ENCODE measurements at places on chromosomes 5 and 9.

- no peak for DNase-seq
Measured at GRCh38 chr9:20407013-20407412, 215.3 kb downstream of the MLLT3 start.

DNA sequence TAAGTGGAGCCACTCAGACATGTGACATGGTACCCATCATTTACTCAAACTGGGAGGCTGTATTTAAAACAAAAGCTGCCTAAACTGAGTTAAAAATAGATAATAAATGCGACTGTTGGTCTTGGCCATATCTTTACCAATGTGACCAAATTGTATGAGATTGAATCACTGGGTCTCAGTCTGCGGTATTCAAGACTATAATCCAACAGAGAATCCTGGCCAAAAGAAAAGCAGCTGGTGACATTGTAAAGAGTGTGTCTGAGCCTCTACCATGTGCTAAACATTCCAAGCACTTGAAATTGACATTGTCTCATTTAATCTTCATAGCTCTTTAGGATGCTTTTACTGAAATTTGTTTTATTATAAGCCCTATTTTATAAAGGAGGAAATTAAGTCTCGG, 282.6 kb downstream of the ZNF608 start:
- no peak for DNase-seq

GRCh38 chr5:119383008-119383407, 27.2 kb downstream of the TNFAIP8 start:
- DNase-seq = no peak

GRCh38 chr5:1803192-1803591, 2.0 kb downstream of the NDUFS6 start:
- DNase-seq = no peak

DNA sequence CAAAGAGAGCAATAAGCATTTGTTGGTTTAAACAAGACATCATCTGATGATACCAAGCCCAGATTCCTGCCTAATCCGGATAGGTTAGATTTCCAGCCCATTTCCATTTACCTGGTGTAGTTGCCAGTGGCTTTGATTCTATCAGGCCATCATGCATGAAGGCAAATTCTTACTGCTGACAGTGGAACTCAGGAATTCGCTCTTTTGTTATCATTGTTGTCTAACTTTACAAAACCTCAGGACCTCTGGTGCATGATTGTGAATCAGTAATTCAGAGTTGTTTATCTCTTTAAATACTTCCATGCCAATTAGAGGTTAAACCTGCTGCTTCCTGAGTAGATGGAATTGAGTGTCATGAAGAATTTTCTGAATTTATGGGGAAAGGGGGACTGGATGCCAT, 76.5 kb downstream of the C9orf152 start:
- DNase-seq = no peak

DNA sequence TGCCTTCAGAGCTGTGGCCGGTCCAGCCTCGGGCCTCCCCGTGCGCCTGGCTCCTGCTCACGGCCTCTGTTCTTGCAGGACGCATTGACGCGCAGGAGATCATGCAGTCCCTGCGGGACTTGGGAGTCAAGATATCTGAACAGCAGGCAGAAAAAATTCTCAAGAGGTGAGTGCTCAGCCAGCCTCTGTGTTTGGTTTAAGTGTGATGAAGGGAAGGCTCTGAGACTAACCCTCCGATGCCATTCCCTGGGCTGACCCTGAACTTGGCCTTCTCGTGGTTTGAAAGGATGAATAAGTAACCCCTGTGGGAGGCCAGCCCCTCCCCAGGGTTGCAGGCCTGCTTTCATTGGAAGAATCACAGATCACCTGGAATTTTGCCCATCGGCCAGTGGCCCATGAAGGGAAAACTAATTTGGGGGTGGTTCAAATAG, 26.3 kb downstream of the PTGES2 start:
- no peak for DNase-seq

DNA sequence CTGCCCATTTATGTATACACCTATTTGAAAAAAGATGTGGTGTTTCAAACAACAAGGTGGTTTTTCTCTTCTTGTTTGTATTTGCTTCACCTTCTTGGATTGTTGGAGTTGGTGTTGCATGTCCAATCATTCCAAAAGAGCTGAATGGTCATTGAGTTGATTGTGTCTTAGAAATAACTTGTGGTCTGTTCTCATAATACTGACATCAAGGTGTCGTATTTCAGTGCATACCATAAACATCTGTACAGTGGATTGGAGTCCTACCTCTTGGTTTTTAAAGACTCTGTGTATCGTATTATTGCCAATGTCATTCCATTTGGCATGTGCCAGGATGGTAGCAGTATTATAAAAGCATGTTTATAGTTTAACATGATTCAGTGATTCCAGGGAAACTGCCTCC, 73.2 kb downstream of the TRIO start:
- no peak for DNase-seq

- DNase-seq = no peak
Measured at GRCh38 chr5:156376751-156377150, 49.8 kb downstream of the SGCD start.

DNA sequence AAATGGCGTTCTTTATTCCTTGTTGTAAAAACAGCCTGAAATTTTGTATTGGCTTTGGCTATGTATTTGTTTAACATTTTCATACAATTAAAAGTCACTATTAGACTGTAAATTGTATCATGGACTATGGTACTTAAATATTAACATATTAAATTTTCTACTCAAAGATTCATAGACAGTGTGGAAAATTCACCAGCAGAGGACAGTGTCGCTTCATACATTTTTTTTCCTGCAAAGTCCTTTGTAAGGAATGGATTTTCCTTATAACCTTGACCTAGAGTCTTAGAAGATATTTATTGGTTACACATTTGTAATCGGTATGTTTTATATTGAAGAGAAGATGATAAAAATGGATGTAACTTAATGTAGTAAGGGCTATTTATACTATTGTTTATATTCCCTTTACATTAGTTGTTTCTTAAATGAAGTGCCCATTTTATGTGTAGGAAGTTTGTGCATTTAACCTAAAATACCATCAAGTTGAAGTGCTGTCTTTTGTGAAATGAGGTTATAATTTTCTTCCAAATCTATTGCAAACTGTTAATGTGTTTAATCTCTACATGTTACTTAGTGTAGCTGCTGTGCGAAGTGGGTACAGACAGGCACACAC, 150.1 kb downstream of the KDM4C start:
- no peak for DNase-seq

DNA sequence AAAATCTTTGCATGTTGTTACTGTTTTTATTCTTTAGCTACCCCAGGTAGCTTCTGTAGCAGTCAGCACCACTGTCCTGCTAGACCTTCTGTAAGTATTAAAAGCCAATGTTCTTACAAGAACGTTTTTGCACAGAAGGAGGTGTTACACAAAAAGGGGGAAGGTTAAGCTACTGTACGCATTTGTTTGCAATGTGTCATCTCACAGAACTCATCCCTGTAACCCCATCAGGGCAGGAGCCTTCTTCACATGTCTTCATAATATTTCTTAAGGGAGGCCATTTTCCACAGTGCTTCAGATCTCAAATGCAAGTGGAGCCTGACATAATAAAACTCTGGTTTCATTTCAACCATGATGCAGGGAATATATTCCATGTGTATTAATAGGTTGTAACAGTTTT, 67.9 kb downstream of the OSMR start:
- DNase-seq = no peak

GRCh38 chr5:115531380-115531779, 13.2 kb downstream of the FEM1C start:
- DNase-seq = no peak

DNA sequence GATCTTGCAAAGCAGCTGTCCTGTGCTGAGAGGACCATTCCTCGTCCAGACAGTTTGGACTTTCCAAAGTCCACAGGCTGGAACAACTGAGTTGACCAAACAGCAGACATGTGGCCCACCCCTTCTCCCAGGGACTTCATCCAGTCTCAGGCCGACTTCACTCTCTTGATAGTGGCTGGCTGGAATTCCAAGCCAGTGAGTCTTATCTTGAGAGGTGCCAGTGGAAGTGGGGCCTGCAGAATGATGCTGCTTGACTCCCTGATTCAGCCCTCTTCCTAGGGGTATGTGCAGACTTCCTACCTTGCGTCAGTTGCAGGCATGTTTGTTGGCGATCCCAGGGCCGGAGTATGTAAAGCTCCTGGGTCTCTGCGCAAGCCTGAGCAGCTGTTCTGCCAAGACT, 131.4 kb upstream of the TSLP start:
- DNase-seq = no peak

DNA sequence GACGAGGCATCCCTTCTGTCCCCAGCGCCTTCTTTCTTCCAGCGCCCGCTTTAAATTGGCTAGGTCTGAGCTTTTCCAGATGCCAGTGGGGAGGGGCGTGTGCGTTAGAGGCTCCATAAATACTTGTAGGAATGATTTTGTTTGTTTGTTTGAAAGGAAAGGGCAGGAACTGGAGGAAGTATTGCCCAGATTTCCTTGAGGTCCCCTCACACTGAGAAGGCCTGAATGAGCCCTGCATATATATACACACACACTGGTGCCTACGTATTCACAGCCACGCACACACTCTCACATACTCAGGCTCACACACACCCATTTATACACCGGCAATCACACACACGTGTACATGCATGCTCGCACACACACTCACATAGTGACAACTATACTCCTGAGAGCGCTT, 1.0 kb upstream of the SLIT3 start:
- DNase-seq = no peak

- no peak for DNase-seq
Measured at GRCh38 chr5:43245724-43246385, 53.8 kb downstream of the NIM1K start.

DNA sequence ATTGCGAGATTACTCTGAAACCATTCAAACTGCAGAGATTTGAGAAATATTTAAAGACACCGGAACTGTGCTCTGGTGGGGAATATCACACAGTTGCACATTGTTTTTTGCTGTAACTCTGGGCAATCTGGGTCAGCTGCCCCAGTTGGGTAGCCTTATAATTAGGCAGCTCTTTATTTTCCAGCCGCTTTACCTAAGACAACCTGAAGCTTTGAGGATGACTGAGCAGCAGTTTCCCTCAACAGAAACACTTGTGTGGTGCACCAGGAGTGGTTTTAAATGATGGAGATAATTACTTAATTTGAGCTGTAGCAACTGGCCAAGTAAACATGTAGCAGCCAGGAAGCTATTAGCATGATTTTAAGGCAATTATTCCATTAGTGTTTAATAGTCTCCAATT, 2.9 kb downstream of the PLCXD3 start:
- DNase-seq = no peak

- no peak for DNase-seq
Measured at GRCh38 chr5:74519161-74519571, 121.4 kb downstream of the ENC1 start.

- DNase-seq = no peak
Measured at GRCh38 chr5:171848006-171848405, 62.4 kb downstream of the SMIM23 start.

GRCh38 chr9:76394960-76395252, 680 bp upstream of the RFK start:
- no peak for DNase-seq

DNA sequence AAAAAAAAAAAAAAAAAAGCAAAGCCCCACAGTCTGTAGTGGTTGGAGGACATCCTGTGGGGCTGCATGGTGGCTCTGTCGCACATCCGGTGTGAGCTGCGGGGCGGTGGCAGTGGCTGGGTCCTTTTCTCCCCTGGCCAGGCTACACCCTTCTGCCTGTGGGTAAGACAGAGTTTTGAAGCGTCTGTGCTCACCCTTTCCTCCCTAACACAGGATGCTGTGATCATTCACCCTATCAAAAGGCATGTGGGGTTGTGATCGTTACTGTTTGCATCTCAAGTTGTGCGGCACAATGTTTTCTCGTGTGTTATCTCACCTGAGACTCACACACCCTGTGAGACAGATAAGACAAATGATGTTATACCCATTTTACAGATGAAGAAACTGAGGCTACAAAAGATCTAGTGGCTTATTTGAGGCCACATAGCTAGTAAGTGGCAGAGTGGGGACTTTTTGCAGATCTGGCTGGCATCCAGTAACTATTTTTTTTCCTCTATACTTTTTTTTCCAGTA, 17.5 kb downstream of the IRF1 start:
- no peak for DNase-seq

GRCh38 chr9:30478684-30479083, 1905.8 kb upstream of the ACO1 start:
- DNase-seq = no peak

- DNase-seq = no peak
Measured at GRCh38 chr9:75491533-75491932, 398.9 kb upstream of the PCSK5 start.

DNA sequence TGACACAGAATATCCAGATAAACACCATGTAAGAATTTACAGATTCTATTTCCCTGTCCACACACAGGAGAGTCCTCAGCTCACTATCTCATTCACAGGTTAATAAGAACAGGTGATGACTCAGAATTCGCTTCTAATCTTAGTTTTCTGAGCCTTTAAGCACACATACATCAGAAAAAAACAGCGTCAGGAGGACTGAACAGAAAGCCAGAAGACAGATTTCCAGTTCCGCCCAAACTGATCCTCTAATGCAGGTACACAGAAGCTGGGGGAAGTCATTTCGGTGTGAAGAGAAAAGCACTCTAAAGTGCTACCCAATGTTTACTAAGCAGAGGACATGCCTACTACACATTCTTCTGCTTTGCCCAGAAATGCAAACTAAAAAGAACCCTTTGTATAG, 1.6 kb downstream of the CEMIP2 start:
- no peak for DNase-seq

GRCh38 chr5:10969684-10970180, 208.7 kb upstream of the DAP start:
- no peak for DNase-seq

- no peak for DNase-seq
Measured at GRCh38 chr9:84173961-84174360, 166.6 kb downstream of the SLC28A3 start.

GRCh38 chr5:103679873-103680272, 117.3 kb upstream of the NUDT12 start:
- no peak for DNase-seq

GRCh38 chr5:33769196-33769595, 122.6 kb downstream of the ADAMTS12 start:
- no peak for DNase-seq

DNA sequence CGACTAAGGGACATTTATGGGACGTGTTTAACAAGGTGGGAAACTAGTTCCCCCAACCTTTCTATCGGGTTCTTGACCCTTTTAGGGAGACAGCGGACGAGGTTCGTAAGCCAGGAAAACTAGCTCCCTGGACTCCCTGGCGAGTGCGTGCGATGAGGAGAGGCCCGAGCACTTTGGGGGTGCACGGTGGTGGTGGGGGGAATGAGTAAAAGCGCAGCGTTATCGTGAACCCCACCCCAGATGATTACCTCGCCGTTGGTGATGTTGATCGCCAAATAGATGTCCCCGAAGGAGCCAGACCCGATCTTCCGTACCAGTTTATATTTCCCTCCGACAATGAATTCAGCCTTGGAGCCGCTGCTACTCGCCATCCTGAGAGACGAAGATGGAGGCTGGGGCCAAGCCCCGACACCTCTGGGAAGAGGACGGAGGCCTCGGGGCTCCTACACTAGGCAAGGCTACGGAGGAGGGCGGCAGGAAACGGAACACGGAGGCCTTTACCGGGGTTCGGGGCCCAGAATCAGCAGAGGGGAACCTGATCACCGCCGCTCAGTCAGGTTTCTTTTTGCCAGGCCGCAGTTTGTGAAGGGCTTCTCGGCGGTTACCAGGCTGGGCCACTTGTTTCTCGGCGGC, 529 bp downstream of the CSNK1A1 start:
- DNase-seq = no peak
